ENCODE measurements at places on chromosomes 2 and 18.
A peak's percentile ranks its signal among the peaks of the same experiment; 100 is the strongest.

DNA sequence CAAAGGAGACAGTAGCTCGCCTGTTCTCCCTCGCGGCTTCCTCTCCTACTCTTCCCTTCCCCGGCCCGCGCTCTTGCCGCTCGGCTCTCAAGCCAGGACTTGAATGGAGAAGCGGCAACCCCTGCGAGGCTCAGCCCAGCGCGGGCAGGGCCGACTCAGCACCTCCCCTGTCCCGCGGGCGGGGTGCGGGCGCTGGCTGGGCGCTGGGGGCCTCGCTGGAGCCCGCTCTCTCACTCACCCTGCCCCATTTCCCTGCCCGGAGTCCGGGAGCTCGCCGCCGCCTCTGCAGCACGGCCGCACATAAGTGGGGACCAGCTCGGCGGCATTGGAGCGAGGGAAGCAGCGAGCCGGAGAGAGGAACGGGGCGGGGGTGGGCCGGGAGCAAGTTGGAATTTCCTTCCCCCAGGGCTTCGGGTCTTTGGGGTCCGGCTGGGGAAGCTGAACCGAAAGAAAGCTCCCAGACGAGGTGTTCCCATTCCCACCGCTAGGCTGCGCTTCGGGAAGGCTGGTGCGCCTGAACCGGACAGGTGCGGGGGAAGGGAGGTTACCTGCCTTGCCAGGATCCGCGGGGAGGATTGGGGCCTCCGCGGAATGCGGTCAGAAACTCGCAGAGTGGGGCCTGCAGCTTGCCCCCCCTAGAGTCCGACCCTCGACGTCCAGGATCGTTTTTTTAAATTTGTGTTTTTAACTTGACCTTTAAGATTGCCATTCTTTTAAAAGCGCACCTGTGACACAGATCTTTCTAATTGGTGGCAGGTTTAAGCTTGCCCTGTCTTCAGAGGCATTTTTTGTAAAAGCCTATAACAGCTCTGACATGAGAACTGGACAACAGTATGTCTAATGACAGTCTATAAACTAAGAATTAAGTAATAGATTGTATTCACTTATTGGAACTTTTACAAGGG is at the start of gene COBLL1:
TSS of gene COBLL1 (minus strand) at position 105 of the 905 bp plus-strand sequence. CDS start 627 bp downstream, outside the sequence.
- peak; percentile 80 for DNase-seq

GRCh38 chr18:67553437-67553836 is 36.9 kb upstream of the DSEL start:
- no peak for DNase-seq

DNA sequence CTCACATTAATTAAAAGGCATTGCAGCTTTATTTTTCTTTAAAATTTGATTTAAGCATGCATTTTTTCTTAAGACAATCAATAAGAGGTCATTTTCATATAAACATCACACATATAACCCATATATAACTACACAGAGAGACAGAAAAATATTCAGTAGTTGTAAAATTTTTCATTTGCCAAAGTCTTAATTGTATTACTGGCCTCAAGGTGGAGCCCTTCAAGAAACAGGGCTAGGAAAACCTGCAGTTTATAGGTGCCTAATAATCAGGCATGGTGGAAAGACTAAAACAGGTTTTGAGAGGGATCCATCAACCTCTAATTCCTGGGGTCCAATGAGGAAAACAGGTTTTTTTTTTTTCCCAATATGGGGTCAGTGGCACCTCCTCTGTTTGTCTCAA is 71.3 kb upstream of the ZNF804A start:
- DNase-seq, result peak; percentile 26

DNA sequence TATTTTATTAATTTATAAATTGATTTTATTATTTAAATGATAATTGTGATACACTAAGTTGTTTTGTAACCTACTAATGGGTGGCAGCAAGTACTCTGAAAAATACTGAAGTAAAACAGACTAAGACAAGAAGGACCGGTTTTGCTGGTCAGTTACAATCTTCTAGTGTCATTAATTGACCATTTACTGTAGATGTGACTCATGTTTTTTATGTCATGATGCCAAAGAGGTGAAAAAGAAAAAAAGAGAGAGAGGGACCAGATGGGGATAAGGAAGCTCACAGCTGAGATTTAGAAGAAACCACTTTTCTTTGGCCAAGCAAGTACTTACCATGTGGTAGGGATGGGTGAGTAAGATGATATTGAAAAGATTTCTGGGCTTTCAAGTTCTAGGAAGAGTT is 955.8 kb upstream of the LRRTM1 start:
- no peak for DNase-seq

DNA sequence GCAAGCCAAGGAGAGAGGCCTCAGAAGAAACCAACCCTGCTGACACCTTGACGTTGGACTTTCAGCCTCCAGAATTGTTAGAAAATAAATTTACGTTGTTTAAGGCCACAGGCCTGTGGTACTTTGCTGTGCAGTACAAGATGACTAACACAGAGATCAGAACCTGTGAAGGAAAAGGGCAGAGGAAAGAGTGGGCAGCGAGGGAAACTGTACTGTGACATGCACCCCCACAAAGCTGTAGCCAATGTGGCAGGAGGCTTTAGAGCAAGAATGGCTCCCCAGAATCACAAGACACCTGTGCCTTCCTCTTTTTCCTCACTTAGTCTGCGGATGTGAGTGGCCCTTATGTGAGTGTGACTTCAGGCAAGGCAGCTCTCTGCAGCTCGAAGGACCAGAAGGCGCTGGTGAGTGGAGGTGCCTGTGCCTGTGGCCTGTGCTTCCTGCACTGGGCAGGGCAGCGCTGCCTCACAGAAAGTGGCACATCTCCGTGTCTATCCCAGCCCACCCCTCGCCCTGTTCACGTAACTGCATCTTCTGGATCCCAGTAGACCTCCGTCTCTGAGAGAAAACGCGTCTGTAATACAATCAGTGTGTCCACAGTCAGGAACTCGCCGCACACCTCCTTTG is 89.5 kb downstream of the MRPS9 start:
- no peak for DNase-seq

- no peak for DNase-seq
These were observed 433.6 kb downstream of the LPIN1 start for GRCh38 chr2:12180031-12180430.

GRCh38 chr2:71992036-71992435 is 155.6 kb downstream of the CYP26B1 start:
- no peak for DNase-seq

GRCh38 chr2:121214296-121214695 is 70.7 kb downstream of the TFCP2L1 start:
- DNase-seq, result no peak

DNA sequence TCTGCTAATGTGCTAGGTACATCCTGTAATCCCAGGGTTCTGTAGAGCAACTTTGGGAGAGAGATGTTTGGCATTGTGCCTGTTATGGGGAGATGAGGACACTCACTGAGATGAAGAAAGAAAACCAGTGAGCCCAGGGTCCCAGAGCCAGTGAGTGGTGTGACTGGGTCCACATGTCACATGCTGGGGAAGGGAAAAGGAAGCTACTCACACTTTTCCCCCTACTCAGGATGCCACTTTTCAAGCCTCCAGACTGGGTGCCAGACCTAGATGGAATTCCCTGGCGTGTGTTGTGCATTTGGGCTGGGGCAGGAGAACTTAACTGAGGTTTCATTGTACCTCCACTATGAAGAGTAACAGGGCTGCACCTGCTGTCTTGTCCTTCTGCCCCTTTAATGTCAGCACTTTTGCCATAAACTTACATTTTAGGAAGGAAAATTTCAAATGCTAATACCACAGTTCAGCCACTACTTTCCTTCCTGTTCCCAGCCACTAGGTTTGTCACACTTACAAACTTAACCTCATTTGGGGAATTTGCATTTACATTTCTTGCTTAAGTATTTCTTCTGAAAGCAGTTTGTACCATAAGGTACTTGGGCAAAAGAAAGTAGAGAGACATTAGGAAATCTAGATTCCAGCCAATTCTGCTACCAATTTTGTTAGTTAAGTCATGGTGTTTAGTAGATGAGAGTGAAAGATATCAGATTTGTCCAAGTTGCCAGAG is 10.2 kb downstream of the INSIG2 start:
- DNase-seq, result peak; percentile 20

- DNase-seq, result no peak
These were observed 111.6 kb downstream of the ZNF521 start for GRCh38 chr18:25240420-25240770.

DNA sequence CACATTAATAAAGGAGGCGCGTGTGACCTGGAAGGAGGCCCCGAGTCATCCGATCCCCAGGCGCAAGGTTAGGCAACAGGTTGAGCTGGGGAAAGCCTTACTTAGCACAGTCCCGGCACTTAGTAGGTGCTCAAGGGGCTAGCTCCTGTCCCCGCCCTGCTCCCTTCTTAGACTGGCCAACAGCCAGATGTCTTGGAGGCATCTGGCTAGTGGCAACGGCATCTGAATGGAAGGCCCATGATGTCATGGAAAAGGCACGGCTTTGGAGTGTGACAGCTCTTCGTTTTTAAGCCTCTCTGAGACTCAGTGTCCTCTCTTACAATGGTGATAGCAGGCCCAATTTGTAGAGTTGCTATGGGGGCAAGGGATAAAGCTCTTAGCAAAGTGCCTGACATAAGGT is 258.3 kb downstream of the CYRIA start:
- DNase-seq, result no peak

DNA sequence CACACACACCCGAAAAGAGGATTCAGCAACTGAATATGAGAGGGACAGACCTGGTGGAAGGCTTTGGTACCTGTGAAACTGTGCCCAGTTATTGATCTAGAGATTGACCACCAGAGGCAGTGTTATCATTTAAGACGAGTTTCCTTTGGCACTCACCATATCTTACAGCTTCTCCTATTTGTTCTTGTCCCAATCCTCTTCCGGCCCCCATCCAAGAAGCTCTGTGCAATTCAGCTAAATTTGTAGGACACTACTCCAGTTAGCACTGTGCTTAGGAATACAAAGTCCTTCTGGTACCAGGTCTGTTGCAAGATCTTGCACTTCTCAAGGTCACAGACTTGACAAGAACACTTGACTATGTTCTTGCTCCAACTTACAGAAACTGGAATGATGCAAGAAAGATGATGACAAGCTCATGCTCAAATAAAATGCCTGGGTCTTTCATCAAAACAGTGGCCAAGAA is 177.7 kb downstream of the TMEM247 start:
- peak; percentile 69 for DNase-seq

- no peak for DNase-seq
These were observed 39.1 kb downstream of the CALCRL start for GRCh38 chr2:187408926-187409325.

- no peak for DNase-seq
These were observed 20.1 kb upstream of the LTBP1 start for GRCh38 chr2:32926708-32927084.

- DNase-seq, result no peak
These were observed 339.0 kb upstream of the MEIS1 start for GRCh38 chr2:66095820-66096345.

- DNase-seq, result no peak
These were observed 34.0 kb downstream of the BIN1 start for GRCh38 chr2:127072970-127073369.

DNA sequence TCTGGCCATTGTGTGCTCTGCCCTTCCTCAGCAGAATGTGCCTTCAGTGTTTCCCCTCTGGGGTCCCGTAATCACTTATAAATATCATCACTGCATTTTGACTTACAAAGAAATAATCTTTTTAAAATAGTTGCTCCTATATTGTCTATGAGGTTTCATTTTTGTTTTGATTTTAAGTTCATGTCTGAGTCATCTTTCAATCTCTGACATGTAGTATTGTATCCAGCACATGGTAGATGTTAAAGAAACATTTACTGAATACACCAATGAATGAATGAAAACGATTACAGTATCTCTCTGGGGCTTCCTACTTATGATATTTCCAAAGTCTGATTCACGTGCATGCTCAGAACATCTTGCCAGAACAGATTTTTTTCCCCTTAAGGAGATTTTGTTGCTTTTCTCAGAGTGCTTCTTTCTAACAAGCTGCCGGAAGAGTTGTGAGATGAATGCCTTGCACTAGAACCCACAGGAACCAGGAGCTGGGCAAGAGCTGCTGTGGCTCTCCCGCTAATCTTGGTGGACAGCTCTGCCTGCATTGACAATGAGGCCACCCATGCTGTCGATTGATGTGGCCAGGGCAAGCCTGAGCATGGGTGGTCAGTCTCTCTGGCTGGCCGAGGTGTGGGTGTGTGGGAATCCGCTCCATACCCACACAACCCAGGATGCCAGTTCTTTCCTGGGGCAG is 199.4 kb downstream of the CYRIA start:
- DNase-seq, result no peak

- DNase-seq, result no peak
These were observed 95.4 kb upstream of the CYP20A1 start for GRCh38 chr2:203143391-203143790.

DNA sequence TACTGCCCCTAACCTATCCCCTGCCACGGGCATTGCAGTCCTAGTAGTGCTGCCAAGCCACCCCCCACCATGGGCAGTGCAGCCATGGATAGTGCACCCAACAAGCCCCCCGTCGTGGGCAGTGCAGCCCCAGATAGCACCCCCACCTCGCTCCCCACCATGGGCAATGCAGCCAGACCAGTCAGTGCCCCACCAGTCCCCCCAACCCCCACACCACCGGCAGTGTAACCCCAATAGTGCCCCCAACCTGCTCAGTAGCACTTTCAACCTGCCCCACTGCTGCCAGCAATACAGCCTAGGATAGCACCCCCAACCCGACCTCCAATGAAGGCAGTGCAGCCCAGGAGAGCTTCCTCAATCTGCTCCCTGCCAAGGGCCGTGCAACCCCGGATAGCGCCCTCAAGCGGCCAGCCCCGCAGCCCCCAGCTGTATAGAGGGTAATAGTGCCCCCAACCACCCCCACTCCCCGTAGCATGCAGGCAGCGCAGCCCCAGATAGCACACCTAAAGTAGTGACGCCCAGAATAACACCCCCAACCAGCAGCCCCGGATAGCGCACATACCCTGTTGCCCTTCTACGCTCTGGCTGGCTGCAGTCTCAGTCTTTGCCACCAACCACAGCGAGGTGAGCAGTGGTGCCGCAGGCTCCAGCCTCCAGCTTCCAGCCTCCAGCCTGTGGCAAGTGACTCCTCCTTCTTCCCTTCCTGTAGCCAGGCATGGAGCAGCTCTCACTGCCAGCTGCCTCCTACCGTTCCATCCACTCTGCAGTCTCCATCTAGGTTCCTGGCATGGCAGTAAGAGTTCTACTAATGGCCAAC is 45.4 kb upstream of the ANKRD62 start:
- no peak for DNase-seq

DNA sequence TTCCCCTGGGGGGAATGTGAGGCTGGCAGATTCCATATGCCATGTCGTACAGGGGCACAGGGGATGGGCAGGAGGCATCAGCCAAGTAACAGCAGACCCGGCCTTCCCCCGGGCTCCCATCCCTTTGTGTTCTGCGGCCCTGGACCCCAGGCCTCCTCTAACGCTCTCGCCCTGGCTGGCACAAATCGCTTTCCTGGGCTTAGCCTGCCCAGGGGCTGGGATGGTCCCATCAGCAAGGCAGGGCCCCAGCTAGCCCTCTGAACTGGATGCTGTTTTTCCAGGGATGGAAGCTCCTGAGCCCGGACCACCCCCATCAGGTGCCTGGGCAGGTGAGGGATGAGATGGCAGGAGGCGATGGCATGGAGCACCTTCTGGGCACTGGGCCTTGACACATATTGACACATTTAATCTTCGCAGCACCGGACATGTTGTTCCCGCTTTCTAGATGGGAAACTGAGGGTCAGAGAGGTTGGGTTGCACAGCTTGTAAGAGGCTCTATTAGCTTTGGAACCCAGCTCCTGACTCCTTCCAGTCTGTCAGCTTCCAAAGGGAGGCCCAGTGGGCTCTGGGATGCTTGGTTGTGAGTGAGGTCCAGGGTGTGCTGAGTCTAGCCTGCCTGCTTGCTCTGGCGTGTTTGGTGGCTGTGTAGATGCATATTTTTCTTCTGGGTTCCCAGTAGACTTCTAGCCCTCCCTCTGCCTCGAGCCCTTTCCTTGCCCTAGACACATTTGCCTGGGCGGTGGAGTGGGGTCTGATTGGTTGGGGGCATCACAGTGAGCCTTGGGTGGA is 40.3 kb downstream of the GLI2 start:
- DNase-seq, result no peak

GRCh38 chr18:30208546-30208945 is 834.0 kb downstream of the DSC3 start:
- no peak for DNase-seq

Measured in hematopoietic multipotent progenitor cell treated with erythropoietin and hydrocortisone succinate and interleukin-3 and kit ligand, for 4 days (in vitro differentiated cells).